Right ventricle myocardium superior (tissue), 1 donor: ENCODE measurements at places on chromosomes 2 and 18. TPM values are rescaled to one million over a fixed set of nuclear protein-coding genes. Genes with fewer than 3 reads are reported as not detected.

- DNase-seq: no peak
These were observed 266.8 kb downstream of the EN1 start for GRCh38 chr2:118580651-118581050.

GRCh38 chr18:45617284-45617683, 2.0 kb downstream of the SLC14A2 start:
- peak; percentile 89 for DNase-seq

SETBP1 gene
- total RNA-seq: 6.3 TPM

ZNF521 gene
- 24.5 TPM for total RNA-seq

SLC38A11 gene
- 0.48 TPM for total RNA-seq
